Caudate nucleus (tissue), 63 donors: ENCODE measurements at places on chromosomes 13 and 19.

DNA sequence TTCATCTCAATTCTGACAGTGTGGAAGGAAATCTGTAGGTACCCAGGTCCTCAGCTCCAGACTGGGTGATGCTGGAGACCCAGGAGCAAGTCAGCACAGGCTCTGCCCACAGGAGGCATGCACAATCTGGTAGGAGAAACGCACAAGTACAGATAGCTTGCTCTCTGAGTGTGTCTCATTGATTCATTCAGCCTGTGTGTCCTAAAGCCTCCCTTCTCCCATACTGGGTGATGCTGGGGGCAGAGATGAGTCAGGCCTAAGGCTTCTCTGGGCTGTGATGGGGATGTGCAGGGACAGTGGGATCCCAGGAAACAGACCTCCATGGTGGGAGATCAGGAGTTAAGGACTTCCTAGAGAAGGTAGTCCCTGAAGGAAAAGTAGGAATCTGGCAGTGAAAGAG, 6.8 kb downstream of the ZNF526 start:
- DNase-seq = no peak

GRCh38 chr19:38519168-38519567, 85.7 kb downstream of the RYR1 start:
- DNase-seq = no peak

DNA sequence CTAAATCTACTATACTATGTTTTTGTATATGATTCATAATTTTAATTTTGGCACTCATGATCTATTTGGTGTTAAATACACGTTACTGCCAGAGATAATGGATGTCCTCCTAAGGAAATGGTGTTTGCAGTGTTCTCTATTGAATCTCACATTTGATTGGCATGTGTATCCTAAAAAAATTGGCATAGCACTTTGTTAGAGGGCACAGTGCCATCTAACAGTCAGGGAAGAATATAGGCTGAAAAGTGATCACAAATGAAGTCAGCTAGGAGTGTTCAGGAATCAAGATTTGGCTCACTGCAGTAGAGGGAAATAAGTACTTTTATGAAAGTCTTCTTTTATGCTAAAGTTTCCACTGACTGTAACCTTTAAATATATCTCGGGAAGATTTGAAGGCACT, 624.6 kb downstream of the GPC6 start:
- no peak for DNase-seq

DNA sequence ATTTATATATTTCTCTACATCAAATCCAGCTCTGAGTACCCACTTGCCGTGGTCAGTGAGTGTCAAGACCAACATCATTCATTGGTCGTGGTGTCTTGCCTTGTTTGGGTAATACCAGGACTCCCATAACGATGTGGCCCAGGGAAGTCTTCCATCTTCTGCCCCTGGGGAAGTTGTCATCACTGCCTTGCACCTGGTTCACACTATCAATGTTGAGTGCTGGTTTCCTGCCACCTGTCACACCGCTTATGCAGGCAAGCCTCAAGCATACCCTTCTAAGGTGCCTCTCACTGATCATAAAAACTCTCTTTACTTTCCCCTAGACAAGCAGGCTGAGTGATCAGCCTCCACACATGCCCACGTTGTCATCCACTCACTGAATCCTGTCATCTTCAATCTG, 382.4 kb downstream of the KCTD12 start:
- no peak for DNase-seq

DNA sequence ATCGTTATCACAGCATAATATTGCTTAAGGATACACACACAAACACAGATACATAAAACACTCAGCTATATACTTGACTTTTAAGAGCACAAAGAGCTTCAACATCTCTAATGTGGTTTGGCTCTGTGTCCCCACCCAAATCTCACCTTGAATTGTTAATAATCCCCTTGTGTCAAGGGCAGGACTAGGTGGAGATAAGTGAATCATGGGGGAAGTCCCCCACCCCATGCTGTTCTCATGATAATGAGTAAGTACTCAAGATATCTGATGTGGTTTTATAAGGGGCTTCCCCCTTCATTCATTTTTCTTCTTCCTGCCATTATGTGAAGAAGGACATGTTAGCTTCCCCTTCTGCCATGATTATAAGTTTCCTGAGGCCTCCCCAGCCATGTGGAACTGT, 481.4 kb downstream of the PCDH9 start:
- no peak for DNase-seq
